Nephron progenitor cell (in vitro differentiated cells): ENCODE measurements at places on chromosomes 3 and 15.
A peak's percentile ranks its signal among the peaks of the same experiment; 100 is the strongest.

GRCh38 chr3:2921903-2922302 lies 188.3 kb downstream of the IL5RA start:
- peaks cover 7% of the 10 kb centered on the region for H3K27me3 ChIP-seq
- no peak overlapping the region for H3K27ac ChIP-seq
- no peaks in the 10 kb centered on the region for H3K4me1 ChIP-seq
- no peak overlapping the region for H3K4me3 ChIP-seq
- DNase-seq = no peak

- H3K27me3 ChIP-seq = no peaks in the 10 kb centered on the region
- no peak within 1 kb of the TSS for H3K4me3 ChIP-seq
- H3K4me1 ChIP-seq = peaks cover 28% of the 10 kb centered on the region
- H3K27ac ChIP-seq = peak within 1 kb of the TSS; percentile 64
- H3K36me3 ChIP-seq = peaks cover 2% of the 10 kb centered on the region
Observed at GRCh38 chr3:109316162-109316730, at the start of gene DPPA2. Gene DPPA2, minus strand, starts transcription at chr3:109316517. Its CDS starts 1,975 bp downstream, at chr3:109314542.

DNA sequence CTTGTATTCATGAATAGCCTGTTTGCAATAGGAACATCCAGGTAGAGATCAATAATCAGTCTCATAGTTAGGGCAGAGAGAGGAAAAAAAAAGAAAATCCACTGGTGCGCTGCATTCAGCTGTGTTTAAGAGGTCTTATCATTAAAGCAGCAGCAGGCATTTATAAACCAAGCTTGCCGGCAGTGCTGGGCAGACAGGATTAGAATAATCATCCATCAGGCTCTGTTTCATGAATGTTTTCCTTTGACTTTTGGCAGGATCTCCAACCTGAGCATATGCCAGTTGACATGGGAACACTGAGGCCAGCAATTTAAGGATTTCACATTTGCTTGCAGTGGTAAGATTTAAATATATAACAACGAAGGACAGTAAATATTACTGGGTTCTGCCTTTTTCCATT lies 305.2 kb upstream of the SEMA6D start:
- H3K4me1 ChIP-seq = peaks cover 69% of the 10 kb centered on the region
- no peak overlapping the region for H3K27ac ChIP-seq
- no peak overlapping the region for H3K4me3 ChIP-seq
- H3K27me3 ChIP-seq = no peaks in the 10 kb centered on the region
- DNase-seq = no peak

GRCh38 chr3:69868841-69869420 lies 129.7 kb downstream of the MITF start:
- H3K27me3 ChIP-seq = no peaks in the 10 kb centered on the region
- H3K36me3 ChIP-seq = no peaks in the 10 kb centered on the region
- no peak for DNase-seq
- H3K27ac ChIP-seq = no peak overlapping the region
- H3K4me1 ChIP-seq = peaks cover 26% of the 10 kb centered on the region
- H3K4me3 ChIP-seq = no peak overlapping the region

DNA sequence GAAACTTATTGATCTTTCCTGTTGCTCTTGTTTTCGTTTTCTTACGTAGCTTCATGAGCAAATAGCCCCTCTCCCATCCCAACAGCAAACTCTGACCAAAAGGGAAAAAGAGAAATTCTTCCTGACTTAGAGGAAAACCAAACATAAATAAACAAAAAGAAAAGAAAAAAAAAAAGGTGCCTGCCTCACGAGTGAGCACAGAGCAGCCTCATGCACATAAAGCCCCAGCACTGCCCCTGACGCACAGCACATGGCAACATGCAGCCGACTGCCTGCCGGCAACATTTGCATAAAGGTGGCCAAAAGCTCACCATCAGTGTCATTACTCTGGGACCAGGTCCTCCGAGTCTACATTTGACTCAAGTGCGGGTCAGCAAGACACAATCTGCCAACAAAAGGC lies 6.4 kb downstream of the POC1A start:
- no peak overlapping the region for H3K4me3 ChIP-seq
- H3K36me3 ChIP-seq = peaks cover 10% of the 10 kb centered on the region
- H3K4me1 ChIP-seq = peaks cover 12% of the 10 kb centered on the region
- H3K27me3 ChIP-seq = no peaks in the 10 kb centered on the region
- no peak for DNase-seq

DNA sequence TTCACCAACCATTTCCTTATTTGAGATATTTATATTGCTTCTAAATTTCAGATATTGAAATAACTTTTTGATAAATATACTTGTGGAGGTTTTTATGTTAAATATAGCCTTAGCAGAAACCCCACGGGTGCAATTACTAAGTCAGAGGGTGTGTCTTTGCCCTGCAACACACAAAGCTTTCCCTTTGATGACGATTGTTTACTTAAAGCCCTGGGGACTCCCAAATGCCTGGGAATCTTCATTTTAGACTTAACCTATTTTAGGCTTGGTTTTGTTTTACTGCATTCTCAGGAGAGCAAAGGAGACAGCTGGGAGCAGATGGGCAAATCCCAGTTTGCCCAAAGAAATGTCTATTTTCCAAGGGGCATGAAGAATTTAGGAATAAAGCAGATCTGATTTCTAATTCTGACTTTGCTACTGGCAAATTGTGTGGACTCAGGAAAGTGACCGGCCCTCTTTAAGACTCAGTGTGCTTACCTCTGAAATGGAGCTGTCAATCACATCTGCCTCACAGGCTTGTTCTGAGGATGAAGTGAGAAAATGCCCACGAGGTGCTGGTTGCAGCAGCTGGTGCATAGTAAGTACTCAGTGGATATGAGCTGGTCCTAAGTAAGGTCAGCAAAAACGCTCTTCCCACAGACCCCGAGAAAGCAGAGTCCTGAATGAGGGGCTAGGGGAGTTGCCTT lies 49.3 kb upstream of the CA12 start:
- H3K36me3 ChIP-seq = peaks cover 7% of the 10 kb centered on the region
- H3K4me1 ChIP-seq = peaks cover 25% of the 10 kb centered on the region
- DNase-seq = no peak
- H3K27ac ChIP-seq = no peak overlapping the region
- peaks cover 4% of the 10 kb centered on the region for H3K27me3 ChIP-seq

DNA sequence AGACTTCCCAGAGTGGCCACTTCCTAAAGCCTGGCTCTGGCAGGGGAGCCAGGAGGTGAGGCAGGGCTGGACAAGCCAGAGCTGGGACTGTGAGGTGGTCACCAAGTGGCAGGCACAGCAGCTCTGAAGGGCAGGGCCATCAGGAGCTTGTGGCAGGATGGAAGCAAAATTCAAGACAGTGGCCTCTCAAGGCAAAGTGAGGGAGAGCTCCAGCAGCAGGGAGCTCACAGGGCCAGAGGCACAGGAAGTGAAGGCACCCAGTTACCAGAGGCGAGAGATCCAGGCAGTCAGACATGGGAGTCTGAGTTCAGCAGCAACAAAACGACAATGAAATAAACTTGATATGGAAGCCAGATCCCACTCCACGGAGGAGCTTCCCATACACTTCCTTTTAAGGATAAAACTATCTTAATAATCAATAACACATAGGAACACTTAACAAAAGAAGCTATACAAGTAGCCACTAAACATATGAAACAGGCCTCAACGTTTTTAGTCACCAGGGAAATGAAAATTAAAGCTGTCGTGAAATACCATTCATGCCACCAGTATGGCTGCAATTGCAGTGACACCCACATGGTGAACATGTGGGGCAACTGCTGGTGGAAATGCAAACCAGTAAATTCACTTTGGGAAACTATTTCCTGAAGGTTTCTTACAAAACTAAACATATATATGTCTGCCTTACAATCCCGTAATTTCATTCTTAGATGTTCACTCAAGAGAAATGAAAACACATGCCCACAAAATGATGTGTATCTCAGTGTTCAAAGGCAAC lies 35.4 kb upstream of the TMEM158 start:
- H3K27ac ChIP-seq = no peak overlapping the region
- H3K4me3 ChIP-seq = no peak overlapping the region
- no peak for DNase-seq
- peaks cover 19% of the 10 kb centered on the region for H3K27me3 ChIP-seq

- no peaks in the 10 kb centered on the region for H3K36me3 ChIP-seq
- DNase-seq = no peak
- no peaks in the 10 kb centered on the region for H3K27me3 ChIP-seq
- H3K4me1 ChIP-seq = peaks cover 32% of the 10 kb centered on the region
- no peak overlapping the region for H3K4me3 ChIP-seq
Observed at GRCh38 chr3:33956776-33957175, 158.3 kb downstream of the PDCD6IP start.

DNA sequence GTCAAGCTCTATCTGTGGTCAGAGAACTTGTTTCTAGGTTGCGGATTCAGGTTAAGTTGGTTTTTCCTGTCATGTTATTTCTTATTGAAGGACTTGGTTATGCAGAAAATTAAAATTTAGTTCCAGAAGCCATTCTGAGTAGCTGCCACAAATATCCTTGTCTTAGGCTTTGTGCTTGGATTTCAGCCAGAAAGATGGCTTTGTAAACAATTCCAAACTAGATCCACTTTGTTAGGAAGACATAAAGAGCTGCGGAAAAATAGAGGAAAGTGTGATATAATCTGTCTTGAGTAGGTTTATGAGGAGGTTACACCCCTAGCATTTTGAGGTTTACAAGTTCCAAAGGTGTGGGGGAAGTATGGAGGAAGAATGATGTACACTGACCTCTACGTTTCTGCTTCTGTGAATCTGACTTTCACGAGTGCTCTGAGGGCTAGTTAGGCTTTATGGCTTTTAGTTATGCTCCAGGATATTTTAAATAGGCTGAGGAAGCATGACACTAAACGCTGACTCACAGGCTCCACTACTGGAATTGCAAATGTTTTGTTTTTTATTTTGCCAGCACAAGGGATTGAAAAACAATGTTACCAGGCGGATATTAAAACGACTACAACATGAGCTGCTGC lies 46.3 kb upstream of the UTS2B start:
- H3K36me3 ChIP-seq = peaks cover 36% of the 10 kb centered on the region
- DNase-seq = no peak
- H3K27ac ChIP-seq = no peak overlapping the region
- H3K27me3 ChIP-seq = no peaks in the 10 kb centered on the region

GRCh38 chr15:60006873-60007272 lies 2.8 kb downstream of the FOXB1 start:
- H3K27me3 ChIP-seq = peaks cover 52% of the 10 kb centered on the region
- H3K27ac ChIP-seq = peak overlapping the region; percentile 86
- H3K36me3 ChIP-seq = no peaks in the 10 kb centered on the region
- peak overlapping the region; percentile 93 for H3K4me3 ChIP-seq
- peaks cover 78% of the 10 kb centered on the region for H3K4me1 ChIP-seq
- no peak for DNase-seq

DNA sequence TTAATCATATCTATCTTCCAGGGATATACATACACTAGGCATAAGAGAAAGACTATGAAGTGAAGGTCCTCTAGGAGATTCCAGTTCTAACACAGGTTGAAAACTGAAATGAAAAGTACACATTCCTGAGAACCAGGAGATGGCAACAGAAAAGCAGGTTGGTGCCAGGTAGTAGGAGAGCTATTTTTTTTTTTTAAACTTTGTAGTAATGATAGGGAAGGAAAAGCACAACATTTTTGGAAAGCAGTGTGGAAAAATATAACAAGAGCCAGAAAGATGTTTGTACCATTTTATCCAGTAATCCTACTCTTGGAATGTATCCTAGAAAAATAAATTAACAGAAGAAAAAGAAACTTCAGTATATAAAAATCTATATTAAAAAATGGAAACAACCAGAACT lies 189.9 kb downstream of the DTWD1 start:
- H3K4me1 ChIP-seq = peaks cover 6% of the 10 kb centered on the region
- H3K27me3 ChIP-seq = no peaks in the 10 kb centered on the region
- H3K36me3 ChIP-seq = no peaks in the 10 kb centered on the region
- no peak overlapping the region for H3K4me3 ChIP-seq
- no peak overlapping the region for H3K27ac ChIP-seq

DNA sequence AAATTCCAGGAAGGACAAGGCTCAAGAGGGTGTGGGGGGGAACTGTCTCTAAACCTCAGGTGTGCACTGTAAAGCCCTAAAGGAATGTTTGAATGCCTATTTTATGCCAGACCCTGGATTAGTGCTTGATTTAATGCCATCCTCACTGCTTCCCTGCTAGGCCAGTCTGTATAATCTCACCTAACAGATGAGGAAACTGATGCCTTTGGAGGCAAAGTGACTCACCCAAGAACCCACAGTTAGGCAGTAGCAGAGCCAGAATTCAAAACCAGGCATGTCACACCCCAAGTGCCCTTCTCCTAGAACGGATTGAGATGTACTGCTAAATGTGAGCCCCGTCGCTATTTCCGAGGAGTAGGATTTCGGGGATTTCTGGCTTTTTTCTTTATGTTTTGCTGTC lies 7.8 kb downstream of the CAMK1 start:
- peaks cover 36% of the 10 kb centered on the region for H3K36me3 ChIP-seq
- H3K4me1 ChIP-seq = peaks cover 6% of the 10 kb centered on the region
- no peaks in the 10 kb centered on the region for H3K27me3 ChIP-seq
- H3K4me3 ChIP-seq = no peak overlapping the region
- H3K27ac ChIP-seq = no peak overlapping the region

GRCh38 chr15:61184431-61184830 lies 44.7 kb downstream of the RORA start:
- H3K4me3 ChIP-seq = no peak overlapping the region
- no peak for DNase-seq
- H3K36me3 ChIP-seq = peaks cover 56% of the 10 kb centered on the region

DNA sequence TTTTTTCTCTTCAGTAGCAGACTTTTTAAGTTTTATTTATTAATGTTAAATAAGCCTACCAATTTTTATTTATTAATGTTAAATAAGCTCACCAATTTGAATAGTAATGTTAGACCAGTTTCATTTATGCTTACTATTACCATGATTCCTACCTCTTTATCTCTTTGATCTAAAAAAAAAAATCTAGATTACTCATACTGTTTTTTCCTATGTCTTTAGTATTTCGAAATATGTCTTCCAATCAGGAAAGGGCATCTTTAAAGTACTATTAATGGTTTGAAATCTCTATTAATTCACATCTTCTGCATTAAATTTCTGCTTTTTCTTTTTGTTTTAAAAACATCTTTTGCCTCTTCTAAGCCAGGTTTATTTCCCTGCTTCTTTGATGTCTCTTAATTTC lies 27.5 kb upstream of the MAPKBP1 start:
- H3K27me3 ChIP-seq = no peaks in the 10 kb centered on the region
- peaks cover 73% of the 10 kb centered on the region for H3K36me3 ChIP-seq
- H3K4me3 ChIP-seq = no peak overlapping the region
- no peak overlapping the region for H3K27ac ChIP-seq
- H3K4me1 ChIP-seq = no peaks in the 10 kb centered on the region
